Muscle of arm (tissue), 14 donors: ENCODE measurements at places on chromosomes 1 and 21.

DNA sequence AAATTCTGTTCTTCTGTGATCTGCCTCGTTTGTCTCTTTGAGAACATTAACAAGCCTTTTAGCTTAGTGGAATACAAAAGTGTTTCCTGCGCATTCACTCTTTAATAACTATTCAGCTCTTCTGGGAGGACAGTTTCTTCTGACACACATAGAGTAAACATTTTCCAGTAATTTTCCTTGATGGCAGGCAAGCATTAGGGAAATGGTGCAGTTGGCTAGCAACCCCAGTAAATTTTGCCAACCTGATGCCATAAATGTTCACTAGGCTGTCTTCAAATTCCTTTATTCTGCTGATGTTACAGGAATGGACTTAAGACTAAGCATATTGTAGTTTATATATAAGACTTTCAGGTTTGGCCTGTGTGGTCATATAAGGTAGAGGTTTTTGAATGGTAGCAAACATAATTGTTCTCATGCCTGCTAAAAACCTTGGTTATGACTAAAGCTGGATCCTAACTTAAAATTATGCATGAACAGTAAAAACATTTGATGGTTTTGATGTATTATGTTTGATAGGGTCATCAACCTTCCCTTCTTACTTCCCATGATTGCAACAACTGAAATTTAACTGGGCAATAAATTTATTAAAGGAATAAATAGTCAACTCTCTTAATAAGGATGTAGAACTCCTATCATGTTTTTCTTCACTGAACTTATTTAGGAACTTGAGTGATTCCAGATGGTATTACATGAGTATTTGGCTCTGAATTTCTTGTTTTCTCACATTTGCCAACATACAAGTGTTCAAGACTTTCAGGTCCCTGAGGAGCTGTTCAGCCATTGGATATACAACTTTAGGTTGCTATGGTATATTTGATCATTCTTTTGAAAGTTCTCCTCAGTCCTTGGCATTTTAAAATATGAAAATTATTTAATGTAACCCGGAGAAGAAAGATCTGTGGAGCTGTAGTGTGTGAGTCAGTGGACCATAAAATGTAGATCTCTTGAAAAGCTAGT is 223.4 kb downstream of the FMN2 start:
- peak; percentile 61 for DNase-seq

DNA sequence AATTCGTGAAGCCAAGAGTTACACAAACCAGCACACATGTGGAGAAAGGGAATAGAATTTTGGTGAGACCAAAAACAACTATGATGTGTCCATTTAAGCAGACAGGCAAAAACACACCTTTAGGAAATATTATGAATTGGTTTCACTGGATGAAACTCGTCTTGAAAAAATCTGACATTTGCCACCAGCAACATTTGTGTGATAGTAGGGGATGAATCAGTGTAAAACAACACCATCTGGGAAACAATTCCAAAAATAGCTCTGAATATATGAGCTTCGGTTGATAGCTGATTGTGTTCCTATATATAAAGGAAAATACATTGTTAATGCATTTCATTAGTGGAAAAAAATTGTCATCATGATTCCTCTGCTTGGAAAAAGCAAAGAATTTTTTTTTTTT is 327.8 kb downstream of the PAPPA2 start:
- DNase-seq = no peak

DNA sequence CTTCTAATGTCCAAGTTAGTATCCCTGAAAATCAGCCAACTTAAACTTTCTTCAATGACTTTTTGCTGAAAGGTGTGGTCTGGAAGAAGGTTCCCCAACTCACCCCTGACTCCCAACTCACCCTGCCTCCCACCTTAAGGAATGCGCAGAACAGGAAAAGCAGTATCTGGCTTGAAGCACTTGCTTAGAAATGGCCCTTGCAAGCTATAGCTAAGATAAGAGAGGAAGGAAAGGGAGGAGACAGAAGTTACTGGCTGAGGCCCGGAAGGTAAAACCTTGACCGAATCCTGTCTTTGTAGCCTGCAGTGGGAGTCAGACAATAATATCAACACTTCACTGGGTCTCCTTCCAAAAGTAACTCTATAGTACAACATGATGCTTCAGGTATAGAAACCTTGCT is 2.9 kb downstream of the CYYR1 start:
- DNase-seq = no peak

GRCh38 chr1:78833491-78833890 is 173.0 kb downstream of the ADGRL4 start:
- no peak for DNase-seq

- DNase-seq = no peak
Observed at GRCh38 chr1:21936366-21937031, 611 bp downstream of the HSPG2 start.

DNA sequence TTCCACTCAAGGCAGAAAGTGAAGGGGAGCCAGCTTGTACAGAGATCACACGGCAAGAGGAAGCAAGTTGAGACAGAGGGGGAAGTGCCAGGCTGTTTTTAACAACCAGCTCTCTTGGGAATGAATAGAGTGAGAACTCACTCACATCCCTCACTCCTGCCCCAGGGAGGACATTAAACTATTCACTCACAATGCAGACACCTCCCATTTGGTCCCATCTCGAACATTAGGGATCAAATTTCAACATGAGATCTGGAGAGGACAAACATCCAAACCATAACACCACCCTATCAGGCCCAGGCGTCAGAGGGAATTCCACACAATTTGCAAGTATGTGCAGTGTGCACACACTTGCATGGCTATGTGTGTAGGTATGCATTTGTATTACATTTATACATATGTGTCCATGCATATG is 62.7 kb downstream of the DMAP1 start:
- no peak for DNase-seq

GRCh38 chr1:26288311-26288941 is 8.5 kb downstream of the SH3BGRL3 start:
- no peak for DNase-seq

DNA sequence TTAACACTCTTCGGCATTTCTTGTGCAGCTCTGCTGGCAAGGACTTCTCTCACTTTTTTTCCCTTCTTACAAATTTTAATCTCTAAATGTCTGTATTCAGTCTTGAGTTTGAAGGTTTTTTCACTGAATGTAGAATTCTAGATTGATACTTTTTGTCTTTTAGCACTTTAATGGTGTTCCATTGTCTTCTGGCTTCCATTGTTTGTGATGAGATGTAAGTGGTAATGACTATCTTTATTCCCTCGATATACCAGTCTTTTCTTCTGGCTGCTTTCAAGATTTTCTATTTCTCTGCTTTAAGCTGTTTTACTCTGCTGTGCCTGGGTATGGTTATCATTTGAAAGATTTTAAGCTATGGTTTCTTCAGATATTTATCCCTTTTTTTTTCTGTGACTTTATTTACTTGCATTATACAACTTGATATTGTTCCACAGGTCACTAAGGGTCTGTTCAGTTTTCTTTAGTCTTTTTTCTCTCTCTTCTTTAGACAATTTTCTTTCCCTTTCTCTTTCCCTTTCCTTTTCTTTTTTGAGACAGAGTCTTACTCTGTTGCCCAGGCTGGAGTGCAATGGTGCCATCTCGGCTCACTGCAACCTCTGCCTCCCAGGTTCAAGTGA is 35.8 kb downstream of the DYRK1A start:
- DNase-seq = no peak

DNA sequence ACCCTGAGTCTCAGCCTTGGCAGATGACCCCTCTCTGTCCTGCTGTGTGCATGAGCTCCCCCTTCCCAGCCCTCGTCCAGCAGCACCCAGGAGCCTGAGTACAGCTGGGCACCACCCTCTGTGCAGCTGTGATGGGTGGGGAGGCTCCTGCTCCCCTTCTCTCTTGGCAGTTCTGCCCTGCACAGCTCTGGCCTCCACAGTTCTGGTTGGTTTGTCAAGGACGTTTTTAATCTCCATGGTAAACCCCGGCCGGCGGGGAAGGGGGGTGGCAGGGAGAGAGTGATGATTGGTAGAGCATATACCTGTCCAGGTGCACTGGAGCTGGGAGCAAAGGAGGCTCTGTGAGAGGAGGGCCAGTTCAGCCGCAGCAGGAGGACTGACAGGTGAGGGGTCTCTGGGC is at the start of gene CLCNKA:
Gene CLCNKA, plus strand, starts transcription at position 356 of the 400 bp plus-strand sequence. CDS start 584 bp downstream, outside the sequence.
- no peak for DNase-seq

DNA sequence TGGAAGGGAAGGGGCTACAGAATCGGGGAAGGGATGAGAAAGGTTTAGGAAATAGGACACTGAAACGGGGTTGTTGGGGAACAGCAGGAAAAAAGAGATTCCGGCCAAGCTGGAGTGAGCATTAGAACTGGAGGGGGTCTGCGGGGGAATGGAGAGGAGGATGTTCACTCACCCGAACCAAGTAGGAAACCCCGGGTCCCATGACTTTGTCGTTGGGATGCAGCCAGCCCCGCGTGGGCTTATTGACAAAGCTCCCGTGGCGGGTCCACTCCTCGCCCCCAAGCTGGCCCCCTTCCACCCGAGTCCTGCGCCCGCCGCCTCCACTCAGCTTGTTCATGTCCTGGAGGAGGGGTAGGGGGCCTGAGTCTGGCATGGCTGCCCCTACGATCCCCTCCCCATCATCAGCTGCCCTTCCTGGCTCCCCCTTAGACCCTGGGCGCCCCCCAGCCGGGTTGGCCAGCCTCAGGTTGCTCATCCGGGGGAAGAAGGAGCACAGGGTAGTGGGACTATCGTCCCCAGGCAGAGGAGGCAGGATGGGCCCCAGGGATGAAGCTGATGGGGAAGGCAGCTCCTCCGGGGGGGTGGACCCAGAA is 591 bp downstream of the SHC1 start:
- DNase-seq = peak; percentile 51

DNA sequence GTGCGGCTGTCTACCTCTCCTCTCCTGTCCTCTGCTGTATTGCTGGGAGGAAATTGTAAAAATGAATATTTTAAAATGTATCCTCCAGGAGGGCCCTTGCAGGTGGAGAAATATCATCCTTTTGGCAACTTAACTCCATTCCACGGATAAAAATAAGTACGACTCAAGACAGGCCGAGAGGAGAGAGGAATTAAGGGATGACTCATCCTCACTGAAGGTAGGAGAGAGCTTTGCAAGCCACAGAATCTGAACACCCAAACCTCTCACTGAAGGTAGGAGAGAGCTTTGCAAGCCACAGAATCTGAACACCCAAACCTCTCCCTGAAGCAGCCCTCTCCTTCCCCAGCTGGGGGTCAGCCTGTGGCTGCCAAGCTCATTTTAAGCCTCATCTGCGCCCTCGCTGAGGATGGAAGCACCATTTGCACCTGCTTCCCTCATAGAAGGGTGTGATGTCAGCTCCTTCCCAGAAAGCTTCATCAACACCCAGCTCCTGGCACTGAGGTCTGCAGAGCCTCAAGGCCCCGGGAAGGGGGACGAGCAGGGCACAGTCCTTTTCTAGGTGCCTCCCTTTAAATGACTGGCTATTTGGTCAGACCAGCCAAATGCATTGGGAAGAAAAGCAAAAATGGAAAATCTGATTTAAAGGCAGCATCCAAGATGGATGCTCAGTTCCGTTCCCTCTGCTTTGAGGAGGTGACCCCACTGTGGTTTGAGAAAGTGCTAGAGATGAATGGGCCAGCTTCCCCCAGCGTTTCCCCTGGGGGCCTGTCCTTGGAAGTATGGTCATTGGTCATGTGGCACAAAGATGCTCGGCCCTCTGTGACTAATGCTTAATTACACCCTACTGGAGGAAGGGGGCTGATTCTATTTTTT is 12.9 kb upstream of the SELENON start:
- DNase-seq = no peak

DNA sequence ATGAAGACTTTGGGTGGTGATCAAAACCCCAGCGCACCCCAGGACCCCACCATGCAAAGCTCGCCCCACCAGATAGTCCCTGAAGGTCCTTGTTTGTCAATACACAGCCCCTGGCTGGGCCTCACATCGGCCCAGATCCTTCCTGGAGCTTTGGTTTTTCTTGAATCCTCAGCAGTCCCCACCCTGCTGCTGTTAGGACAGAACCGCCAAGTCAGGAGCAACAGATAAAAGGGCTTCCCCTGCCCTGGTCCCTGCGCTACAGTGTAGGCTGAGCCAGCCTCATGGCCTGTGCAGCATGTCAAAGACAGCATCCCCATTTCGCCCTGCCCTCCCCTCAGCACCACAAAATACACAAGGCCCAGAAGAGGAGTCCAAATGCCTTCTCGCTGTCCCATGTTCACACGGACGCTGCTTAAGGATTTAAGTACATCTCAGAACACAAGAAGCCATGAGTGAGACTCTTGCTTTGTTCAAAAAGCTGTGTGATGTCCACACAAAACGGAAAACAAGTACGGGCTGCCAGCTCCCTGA is 65.7 kb downstream of the PSMG1 start:
- no peak for DNase-seq

- DNase-seq = no peak
Observed at GRCh38 chr21:45276596-45276995, 11.1 kb downstream of the POFUT2 start.

DNA sequence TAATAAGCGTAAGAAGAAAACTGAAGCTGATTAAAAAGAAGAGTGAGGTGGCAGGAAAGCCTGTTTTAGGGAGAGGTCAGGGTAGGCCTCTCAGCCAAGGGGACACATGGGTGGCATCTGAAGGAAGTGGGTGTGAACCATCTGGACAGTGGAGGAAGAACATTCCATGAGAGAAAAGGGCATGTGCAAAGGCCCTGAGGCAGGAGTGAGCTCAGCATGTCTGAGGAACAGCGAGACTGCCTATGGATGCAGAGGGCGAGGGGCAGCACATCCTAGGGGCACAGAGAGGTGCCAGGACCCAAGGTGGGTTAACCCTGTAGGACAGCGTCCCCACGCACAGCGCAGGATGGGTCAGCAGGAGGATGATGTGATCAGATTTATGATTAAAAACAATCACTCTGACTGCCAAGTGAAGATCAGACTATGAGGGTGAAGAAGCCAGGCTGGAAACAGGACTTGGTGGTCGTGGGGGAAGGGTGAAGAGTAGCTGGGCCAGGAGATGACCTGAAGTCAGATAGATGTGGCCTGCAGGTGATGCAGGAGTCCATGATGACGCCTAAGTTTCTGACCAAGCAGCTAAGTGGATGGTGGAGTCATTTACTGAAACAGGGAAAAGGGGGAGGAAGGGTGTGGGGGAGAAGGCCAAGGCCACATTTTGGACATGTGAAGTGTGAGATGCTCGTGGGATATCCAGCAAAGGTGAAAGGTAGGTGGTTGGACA is 37.9 kb downstream of the PABPC4 start:
- no peak for DNase-seq

- DNase-seq = no peak
Observed at GRCh38 chr1:236057546-236057945, 7.3 kb downstream of the NID1 start.

GRCh38 chr1:28833381-28833780 is 21.4 kb downstream of the OPRD1 start:
- DNase-seq = no peak

DNA sequence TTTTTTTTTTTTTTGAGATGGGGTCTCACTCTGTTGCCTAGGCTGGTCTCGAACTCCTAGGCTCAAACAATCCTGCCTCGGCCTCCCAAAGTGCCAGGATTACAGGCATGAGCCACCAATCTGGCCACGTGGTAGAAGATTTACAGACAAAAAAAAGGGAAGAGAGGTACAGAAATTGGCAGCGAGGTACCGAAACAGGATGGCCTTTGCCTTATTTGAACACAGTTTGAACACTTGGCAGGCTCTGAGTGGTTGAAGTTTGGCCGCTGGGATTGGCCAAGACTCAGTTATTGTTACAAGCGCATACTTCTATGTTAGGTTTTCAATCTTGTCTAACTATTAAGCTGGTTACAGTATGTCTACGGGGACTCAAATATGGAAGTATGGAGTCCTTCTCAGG is 6.2 kb upstream of the AADACL4 start:
- no peak for DNase-seq

- no peak for DNase-seq
Observed at GRCh38 chr1:161432091-161432490, 64.4 kb upstream of the CFAP126 start.

- DNase-seq = no peak
Observed at GRCh38 chr1:170580636-170581440, 48.9 kb downstream of the GORAB start.

GRCh38 chr21:38376235-38376634 is 119.4 kb downstream of the KCNJ15 start:
- DNase-seq = no peak
